ENCODE measurements at places on chromosomes 13 and 19.

- DNase-seq: no peak
Measured at GRCh38 chr19:42191855-42192254, 25.6 kb downstream of the DEDD2 start.

DNA sequence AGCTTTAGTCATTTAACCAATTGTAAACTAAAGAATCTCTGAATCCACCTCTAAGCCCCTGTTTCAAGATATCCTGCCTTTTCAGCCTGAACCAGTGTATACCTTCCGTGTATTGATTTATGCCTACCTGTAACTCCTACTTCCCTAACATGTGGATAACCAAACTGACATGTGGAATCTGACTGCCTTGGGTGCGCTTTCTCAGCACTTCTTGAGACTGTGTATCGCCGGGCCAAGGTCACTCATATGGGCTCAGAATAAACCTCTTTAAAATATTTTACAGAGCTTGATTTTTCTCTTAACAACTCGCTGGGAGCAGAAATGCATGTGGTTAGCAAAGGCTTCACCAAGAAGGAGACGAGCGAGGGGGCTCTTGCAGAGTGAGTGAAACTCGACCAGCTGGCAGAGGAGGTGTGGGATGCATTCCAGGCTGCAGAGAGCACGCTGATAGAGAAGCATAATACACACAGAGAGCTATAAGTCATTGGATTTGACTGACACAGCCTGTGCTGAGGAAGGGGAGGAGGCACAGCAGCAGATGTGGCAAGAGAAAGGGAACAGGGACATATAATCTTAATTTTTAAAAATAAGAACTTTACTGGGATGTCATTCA lies 268.2 kb upstream of the MAB21L1 start:
- DNase-seq: no peak

GRCh38 chr19:38869160-38869835 lies 8.8 kb downstream of the RINL start:
- DNase-seq: no peak

GRCh38 chr13:50410921-50411746 lies 395.9 kb downstream of the KCNRG start:
- DNase-seq: no peak

- DNase-seq: no peak
Measured at GRCh38 chr13:32036126-32036695, 4.6 kb downstream of the FRY start.

DNA sequence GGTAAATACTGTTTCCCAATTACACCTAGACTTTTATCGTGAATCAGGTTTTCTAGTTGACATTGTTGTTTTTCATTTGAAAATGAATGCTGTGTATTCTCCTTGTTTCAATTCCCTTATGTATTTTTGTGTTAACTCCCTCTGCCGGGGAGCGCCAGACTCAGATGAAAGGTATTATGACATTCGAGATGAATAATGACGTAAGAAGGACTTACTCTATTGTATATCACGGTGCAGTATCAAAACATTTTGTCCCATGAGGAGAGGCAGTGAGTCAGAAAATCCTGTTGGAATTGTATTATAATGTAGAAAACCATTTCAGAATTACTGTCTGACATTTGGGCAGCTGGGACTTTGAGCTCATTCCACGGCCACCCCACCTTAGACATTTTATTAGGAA lies 61.6 kb downstream of the LRCH1 start:
- no peak for DNase-seq
